ENCODE measurements at places on chromosomes 6 and 20.
A peak's percentile ranks its signal among the peaks of the same experiment; 100 is the strongest.

DNA sequence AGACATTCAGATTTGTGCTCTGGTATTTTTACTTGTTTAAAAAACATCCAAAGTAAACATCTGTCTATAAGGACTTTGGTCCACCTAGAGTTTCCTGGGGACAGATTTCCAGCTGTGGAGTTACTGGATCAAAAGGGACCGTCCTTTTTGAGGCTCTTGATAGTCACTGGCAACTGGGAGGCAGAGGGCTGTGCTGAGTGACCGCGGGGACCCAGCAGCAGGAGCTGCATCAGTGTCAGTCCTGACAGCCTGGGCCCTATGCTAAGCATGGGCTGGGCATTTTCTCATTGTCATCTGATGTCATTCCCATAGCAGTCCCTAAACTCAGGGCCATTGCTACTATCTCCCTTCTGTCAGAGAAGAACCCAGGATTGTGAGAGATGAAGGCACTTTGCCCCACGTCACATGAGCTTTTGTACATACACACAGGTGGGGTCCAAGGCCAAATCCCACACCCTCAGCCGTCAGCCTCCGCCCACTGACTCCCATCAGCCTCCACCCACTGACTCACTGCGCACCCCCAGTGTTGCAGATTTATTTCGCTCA, 293.8 kb downstream of the TAF4 start:
- no peak for DNase-seq

GRCh38 chr20:55515832-55516231, 489.5 kb downstream of the CBLN4 start:
- no peak for DNase-seq

DNA sequence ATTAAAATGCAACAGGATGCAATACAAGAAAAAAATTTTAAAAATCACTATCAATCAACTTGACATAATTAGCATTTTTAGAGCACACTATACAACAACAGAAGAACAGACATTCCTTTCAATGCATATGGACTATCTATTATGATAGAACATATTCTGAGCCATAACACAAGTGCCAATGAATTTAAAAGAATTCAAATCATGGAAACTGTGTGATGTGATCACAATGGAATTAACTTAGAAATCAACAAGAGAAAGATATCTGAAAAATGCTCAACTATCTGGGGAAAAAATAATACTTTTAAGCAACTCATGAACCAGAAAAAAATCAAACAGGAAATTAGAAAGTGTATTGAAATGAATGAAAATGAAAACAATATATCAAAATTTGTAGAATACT, 106.3 kb downstream of the ADTRP start:
- DNase-seq: no peak

GRCh38 chr20:21557241-21558020, 43.6 kb upstream of the NKX2-2 start:
- DNase-seq: no peak

- no peak for DNase-seq
These were observed 126.1 kb downstream of the PLCB4 start for GRCh38 chr20:9195031-9195430.

DNA sequence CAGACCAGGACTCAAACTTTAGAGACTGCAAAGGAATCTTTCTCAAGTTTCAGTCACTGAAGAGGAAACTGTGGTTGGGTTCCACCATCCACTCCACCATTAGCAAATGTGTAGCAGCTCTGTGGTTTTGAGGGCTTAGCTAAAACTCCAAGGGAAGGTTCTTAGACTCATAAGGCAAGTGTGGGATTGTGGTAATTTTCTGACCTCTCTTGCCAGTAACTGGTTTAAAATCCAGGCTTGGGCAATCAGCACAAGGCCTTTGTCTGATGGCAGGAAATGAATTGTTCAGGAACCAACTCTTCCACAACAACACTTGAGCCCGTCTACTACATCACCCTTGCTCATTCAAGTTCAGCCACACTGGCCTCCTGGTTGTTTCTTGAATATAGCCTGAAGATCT, 68.6 kb upstream of the FBXL4 start:
- no peak for DNase-seq

GRCh38 chr20:48776306-48776705, 51.5 kb downstream of the PREX1 start:
- no peak for DNase-seq

DNA sequence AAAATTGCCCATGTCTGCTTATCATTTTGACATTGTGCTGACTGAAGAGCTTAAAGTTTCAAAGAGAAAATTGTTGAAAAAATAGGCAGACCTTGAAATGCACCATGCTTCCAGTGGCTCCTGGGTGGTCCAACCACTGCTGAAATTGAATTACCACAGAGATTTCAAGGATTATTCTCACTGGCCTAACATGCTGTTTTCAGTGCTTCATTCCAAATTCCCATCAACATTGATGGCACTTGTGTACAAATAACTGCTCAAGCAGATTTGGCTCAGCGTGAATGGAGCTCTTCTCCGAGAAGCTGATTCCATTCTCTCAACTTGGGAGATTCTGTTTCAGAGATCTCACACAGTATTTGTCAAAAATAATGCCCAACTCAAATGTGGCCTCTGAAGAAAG, 75.5 kb downstream of the LAMA4 start:
- DNase-seq: no peak

DNA sequence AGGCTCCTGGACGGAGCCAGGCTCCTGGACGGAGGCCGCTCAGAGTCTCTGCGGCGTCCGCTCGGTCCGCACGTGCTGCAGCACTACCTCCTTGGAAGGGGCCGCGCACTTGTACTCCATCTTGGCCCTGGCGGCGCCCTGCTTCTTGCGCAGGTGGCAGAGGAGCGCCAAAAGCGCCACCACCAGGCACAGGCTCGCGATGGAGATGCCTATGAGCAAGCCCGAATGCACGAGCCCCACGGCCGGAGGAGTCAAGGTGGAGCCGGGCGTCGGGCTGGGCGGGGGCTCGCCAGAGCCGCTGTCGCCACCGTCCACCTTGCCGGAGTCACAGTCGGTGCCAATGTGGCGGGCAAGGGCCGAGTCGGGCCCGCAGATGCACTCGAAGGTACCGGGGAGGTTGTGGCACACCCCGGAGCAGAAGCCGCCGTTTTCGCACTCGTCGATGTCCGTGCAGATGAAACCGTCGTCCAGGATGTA, 1.7 kb downstream of the THBD start:
- peak; percentile 31 for DNase-seq

DNA sequence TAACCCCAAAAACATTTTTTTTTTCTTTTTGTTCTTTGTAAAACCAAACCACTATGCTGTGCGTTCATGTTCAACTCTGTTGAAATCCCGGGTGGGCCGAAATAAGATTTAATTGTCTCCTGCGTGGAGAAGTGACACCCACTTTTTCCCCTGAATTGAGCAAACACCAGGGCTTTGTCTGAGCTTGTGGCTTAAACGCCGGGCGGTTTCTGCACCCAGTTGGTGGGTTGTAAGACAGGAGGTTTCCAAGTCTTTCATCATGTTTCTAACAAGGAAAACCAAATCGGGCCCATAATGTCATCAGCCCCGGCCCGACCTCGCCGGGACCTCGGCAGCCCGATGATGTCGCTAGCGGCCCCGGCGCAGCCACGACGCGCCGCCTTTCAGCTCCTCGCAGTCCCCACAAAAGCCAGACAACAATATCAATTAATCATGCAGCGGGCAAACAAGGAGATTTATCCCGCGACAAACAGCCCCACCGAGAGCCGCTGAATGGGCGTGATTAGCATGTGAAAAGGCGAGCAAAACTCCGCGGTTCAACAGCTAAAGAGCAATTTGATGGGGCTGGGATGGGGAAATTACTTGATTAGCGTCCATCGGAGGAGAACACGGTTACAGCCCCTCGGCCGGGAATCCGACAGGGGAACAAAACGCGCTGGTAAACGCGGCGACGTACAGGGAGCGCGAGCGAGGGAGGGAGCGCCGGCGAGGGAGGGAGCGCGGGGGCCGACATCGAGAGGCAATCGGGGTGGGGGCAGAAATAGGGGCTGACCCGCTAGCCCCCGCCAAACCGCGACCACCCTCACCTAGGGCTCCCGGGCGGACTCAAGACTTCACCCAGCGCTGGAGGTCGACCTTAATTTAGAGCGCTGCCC, 5.3 kb downstream of the LINC00237 start:
- DNase-seq: no peak

DNA sequence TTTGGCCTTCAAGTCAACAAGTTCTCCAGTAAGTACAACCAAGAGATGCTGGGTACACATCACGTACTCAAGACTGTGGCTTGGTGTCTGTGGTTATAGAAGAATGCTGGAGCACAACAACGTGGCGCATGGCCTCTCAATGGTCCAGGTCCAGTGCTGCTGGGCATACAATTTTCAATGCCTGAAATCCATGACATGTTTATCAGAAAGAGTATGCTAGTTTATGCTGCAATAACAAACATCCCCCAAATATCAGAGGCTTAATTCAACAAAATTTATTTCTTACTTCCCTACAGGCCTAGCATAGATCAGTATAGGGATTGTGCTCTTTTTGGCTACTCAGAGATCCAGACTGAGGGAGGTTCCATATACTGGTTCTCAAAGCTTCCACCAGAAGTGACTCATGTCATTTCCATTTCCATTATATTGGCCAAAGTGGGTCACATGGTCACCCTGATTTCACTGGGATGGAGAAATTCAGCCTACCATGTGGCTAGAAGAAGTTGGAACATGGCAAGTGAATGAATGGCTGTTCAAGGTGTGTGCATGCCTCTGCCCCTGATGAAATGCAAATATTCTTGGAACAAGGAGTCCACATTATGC, 33.3 kb upstream of the KIF16B start:
- no peak for DNase-seq

GRCh38 chr6:134730013-134730412, 219.9 kb downstream of the ALDH8A1 start:
- DNase-seq: no peak

GRCh38 chr6:91386204-91386603, 799.3 kb upstream of the MAP3K7 start:
- no peak for DNase-seq

DNA sequence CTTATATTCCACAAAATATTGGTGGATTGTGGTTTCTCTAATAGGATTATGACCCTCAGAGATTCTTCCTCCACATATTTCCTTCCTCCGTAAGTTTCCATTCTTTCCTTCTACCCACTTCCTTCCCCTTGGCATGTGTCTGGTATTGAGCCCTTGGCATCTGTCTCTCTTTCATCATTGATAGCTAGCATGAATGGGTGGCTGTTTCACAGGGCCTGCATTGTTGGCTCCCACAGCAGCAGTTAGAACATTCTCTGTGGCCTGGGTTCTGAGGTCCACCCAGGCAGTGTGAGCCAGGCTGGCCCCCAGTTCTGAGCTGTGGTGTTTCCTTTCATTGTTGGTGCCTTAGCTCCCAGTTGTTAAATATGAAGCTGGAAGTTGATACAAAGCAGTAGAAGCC, 125.3 kb downstream of the ANKS1A start:
- no peak for DNase-seq

- no peak for DNase-seq
These were observed 5.6 kb downstream of the TAGAP start for GRCh38 chr6:159038914-159039884.

- DNase-seq: no peak
These were observed 58.5 kb downstream of the SCAF8 start for GRCh38 chr6:154791556-154792317.

- no peak for DNase-seq
These were observed 29.9 kb downstream of the JPH2 start for GRCh38 chr20:44157061-44157460.

GRCh38 chr6:163866192-163866591, 451.7 kb downstream of the QKI start:
- DNase-seq: no peak

DNA sequence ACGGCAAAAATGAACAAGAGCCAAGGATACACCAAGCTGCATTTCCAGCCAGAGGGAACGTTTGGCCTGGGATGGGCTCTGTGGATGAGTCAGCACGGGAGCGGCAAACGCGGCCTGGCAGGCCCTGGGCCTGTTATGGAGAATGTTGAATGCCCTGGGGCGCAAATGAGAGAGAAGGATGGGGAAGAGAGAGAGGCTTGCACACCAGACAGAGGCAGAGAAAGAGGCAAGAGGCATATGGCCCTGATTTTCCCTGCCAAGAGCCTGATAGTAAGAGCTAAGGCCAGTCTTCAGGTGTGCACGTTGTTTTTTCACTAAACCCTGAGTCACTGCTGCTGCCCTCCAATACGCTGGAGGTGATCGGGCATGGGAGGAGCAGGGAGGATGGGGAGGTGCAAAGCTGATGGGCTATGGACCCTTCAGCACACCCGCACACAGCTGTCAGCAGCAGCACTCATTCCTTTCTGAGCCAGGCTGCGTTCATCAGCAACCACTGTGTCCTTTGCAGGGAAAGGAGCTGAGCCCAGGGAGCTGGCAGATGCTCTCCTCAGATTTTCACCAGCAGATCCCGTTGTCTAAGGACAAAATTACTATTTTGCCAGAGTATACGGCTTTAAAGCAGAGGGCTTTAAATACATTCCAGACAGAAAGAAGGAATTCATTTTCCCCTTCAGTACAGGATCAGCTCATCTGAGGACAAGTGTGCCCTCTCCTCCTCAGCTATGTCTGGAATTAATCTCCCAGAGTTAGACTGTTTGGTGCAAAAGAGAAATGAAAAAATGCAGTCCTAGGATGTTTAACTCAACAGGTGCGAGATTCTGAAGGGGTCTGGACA, 61.7 kb upstream of the SLC22A23 start:
- DNase-seq: peak; percentile 26

- DNase-seq: peak; percentile 8
These were observed 437.2 kb downstream of the BCKDHB start for GRCh38 chr6:80543598-80544222.

- no peak for DNase-seq
These were observed 101.8 kb upstream of the TCF21 start for GRCh38 chr6:133787122-133787521.

DNA sequence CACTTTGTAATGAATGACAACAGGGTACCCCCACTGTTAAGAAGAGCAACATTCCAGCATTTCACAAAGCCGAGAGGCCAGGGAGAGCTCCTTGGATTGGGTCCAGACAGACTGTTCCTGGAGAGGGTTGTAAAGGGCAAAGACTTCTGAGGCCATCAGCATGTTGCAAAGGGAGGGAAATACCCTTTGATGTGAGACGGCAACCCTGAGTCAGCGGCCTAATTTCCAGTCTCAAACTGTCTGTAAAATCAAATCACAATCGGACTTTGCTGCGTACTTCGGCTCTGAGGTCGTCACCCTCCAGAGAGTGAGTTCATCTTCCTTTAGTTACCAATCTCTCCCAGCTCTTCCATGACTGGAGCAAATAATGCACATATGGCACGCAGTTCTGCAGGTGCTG, 101.0 kb upstream of the DTNBP1 start:
- peak; percentile 40 for DNase-seq

DNA sequence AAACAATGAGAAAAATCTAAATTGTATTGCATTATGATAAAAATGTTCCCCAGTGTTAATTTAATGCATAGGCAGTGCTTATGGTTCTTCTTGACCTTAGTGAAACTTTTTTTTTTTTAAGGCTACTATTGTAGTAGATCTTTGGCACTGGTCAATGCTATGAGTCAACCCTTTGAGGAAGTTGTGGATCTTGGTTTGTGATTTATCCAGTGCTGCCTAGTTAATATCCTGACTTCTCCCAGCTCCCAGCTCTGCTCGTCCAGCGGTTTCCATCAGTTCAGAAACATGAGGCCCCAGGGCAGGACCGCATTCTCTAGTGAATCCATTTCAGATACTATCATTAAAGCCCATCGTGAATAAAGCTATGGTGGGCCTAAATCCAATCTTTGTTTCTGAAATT, 364.5 kb upstream of the JARID2 start:
- DNase-seq: no peak

Data from DMS53 (cell line).